ENCODE measurements at places on chromosomes 6 and 20. TPM values are rescaled to one million over a fixed set of nuclear protein-coding genes. Genes with fewer than 3 reads are reported as not detected.

DNA sequence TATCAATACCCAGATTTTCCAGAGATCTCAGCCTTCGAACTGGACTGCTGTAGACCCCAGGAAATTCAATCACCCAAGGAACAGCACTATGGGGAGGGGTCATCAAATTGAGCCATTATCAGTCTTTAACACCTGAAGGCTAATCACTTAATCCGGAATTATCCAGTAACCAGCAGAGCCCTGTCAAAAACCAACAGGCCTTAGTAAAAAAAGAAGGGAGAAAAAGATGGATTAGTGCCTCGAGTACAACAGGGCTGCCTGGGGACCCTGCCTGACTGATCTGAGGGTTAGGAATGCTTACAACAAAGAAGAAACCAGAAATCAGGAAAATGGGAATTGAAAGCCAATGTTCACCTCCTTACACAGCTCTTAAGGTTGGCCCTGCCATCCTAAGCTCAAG is 7.6 kb downstream of the RRAGD start:
- no peak overlapping the region for H3K4me3 ChIP-seq
- H3K4me1 ChIP-seq: no peaks in the 10 kb centered on the region
- H3K27ac ChIP-seq: no peak overlapping the region
- DNase-seq: no peak

The PGC gene
- not detected for total RNA-seq

The KIF25 gene
- not detected for total RNA-seq

DNA sequence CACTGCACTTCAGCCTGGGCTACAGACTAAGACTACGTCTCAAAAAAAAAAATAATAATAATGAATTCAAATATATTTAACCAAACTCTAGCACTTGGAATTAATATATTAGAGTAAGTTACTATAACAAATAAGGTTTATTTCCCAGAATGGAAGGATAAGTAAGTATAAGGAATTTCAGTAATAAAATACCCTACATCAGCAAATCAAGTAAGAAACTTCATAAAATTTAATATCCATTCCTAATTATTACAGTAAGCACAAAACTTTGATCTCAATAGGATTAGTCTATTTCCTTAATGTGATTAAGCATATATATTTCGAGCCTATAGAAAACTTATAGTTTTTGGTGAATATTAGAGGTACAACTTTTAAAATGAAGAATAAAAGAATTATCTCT is 36.7 kb upstream of the SDHAF4 start:
- no peak overlapping the region for H3K27ac ChIP-seq
- no peaks in the 10 kb centered on the region for H3K4me1 ChIP-seq
- no peak overlapping the region for H3K4me3 ChIP-seq
- no peak for DNase-seq
- H3K27me3 ChIP-seq: no peaks in the 10 kb centered on the region
- peaks cover 12% of the 10 kb centered on the region for H3K36me3 ChIP-seq

DNA sequence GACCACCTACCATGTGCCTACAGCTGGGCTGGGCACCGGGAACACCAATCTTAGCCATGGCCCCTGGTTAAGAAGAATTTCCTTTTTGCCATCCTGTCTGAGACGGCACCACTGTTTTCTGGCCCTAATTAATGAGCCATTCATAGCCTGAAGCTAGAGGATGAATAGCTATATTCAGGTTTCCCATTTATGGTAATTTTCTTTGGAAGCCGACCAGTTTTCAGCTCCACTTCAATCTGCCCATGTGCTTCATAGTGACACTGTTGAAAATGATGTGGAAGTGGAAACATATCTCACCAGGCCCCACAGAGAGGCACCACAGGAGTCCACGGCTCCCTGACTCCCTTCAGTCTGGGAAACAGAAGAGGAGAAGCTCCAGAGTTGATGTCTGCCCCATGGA is 22.6 kb upstream of the ULBP3 start:
- no peak overlapping the region for H3K27ac ChIP-seq
- H3K4me1 ChIP-seq: peaks cover 4% of the 10 kb centered on the region
- DNase-seq: no peak
- no peaks in the 10 kb centered on the region for H3K36me3 ChIP-seq
- no peak overlapping the region for H3K4me3 ChIP-seq

DNA sequence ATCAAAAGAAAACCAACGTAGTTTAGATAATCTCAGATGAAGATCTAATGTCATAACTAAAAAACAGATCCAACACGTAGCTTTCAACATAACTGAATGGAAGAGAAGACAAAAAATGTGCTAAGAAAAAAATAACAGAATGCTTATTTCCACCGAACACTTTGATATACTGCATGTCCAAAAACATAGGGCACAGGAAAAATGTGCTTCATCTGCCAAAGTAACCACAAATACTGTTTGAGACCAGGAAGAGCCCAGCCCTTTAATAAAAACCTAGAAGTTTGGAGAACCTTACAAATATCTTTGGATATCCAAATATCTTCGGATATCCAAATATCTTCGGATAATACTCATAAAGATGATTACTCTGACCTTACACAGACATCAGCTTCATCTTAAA is 19.8 kb downstream of the LAMA4 start:
- peaks cover 79% of the 10 kb centered on the region for H3K4me1 ChIP-seq
- H3K27ac ChIP-seq: peak overlapping the region; percentile 93
- DNase-seq: no peak
- peaks cover 15% of the 10 kb centered on the region for H3K36me3 ChIP-seq
- H3K27me3 ChIP-seq: no peaks in the 10 kb centered on the region

- DNase-seq: no peak
- H3K36me3 ChIP-seq: no peaks in the 10 kb centered on the region
- peaks cover 24% of the 10 kb centered on the region for H3K27me3 ChIP-seq
- peaks cover 32% of the 10 kb centered on the region for H3K4me1 ChIP-seq
These were observed 1.1 kb upstream of the STX7 start for GRCh38 chr6:132513831-132514545.

DNA sequence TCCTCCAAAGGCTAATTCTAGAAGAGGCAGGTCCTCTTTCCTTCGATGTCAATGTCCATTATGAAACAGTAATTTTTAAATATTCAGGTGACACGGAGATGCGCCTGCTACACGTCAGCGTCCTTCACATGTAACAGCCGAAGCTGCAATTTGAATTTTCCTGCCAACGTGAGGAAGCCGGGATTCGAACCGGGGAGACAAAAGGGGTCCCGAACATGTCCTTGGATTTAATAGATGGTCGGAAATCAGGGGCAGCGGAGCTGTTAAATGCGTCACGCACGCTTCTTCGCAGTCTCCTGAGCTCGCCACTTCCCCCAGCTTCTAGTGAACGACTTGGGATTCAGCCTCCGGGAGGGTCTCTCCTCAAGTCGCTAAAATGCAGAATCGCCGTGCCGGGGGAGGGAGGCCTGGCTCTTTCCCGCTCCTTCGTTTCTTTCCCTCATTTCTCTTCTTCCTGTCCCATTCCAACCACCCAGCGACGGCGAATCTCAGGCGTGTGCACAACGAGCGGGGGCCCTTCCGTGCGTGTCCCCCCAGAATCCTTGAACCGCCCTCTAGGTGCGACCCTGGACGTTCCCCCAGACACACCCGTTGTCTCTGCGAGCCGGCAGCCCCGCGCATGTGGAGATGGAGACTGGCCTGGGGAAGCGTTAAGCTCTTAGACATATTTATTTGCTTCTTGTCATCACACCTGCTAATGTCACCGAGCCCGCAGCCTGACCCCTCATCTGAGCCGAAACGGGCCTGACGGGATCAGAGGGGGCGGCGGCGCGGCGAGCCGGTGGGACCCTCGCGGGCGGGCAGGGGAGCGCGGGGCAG is 1.3 kb upstream of the FOXC1 start:
- peak overlapping the region; percentile 89 for H3K27ac ChIP-seq
- H3K36me3 ChIP-seq: peaks cover 20% of the 10 kb centered on the region
- no peaks in the 10 kb centered on the region for H3K27me3 ChIP-seq

The MEP1A gene
- not detected for total RNA-seq

The BHLHE23 gene
- total RNA-seq: not detected

The KIAA0408 gene
- 0.27 TPM for total RNA-seq

- H3K4me3 ChIP-seq: peak overlapping the region; percentile 93
- no peaks in the 10 kb centered on the region for H3K27me3 ChIP-seq
- peaks cover 3% of the 10 kb centered on the region for H3K36me3 ChIP-seq
- no peak for DNase-seq
- peaks cover 16% of the 10 kb centered on the region for H3K4me1 ChIP-seq
- H3K27ac ChIP-seq: peak overlapping the region; percentile 90
These were observed 647 bp downstream of the AK9 start for GRCh38 chr6:109690373-109690736.

GRCh38 chr6:93226822-93227221 is 192.5 kb downstream of the EPHA7 start:
- no peaks in the 10 kb centered on the region for H3K27me3 ChIP-seq
- H3K36me3 ChIP-seq: no peaks in the 10 kb centered on the region
- no peak overlapping the region for H3K4me3 ChIP-seq
- no peak for DNase-seq
- H3K4me1 ChIP-seq: no peaks in the 10 kb centered on the region

GRCh38 chr6:37822851-37823682 is 3.5 kb downstream of the ZFAND3 start:
- peak overlapping the region; percentile 12 for H3K27ac ChIP-seq
- H3K4me3 ChIP-seq: peak overlapping the region; percentile 23
- no peak for DNase-seq
- no peaks in the 10 kb centered on the region for H3K27me3 ChIP-seq
- H3K4me1 ChIP-seq: peaks cover 70% of the 10 kb centered on the region

DNA sequence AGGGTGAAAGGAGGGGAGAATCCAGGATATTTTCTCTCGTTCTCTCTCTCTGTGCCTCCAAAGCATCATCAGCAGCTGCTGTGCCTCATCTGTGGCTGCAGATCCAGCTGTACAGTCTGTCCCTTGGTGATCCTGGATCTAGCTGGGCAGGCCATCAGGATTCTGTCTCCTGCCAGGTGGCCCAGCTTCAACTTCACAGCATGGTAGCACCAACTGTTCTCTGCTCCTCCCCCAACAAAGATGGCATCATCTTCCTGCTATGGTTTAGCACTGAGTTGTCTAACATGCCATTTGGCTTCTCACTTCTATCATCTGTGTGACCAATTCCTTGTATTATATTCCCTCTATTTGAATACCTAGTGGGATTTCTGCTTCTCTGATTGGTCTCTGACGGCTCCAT is 28.6 kb upstream of the ARFGEF2 start:
- no peaks in the 10 kb centered on the region for H3K36me3 ChIP-seq
- no peak overlapping the region for H3K27ac ChIP-seq
- no peak overlapping the region for H3K4me3 ChIP-seq
- peaks cover 29% of the 10 kb centered on the region for H3K27me3 ChIP-seq
- DNase-seq: no peak

DNA sequence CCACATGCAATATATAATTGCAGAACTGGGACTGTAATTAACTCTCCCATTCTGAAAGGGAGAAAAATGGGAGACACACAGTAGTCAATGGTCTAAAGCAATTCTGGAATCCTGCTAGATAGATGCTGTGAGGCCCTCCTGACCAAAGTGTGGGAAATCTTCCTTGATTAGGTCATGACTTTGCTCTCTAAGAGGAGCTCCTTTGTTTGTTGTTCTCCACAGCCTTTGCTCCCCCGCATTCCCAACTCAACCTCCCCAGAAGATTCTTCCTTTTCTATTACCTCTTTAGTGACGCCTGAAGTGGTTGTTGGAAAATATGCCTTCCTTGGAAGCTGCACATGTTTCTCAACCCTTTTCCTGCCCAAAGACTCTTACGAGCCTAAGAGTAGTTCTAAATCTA is 28.8 kb upstream of the LIN28B start:
- H3K36me3 ChIP-seq: no peaks in the 10 kb centered on the region
- no peak overlapping the region for H3K27ac ChIP-seq
- H3K4me3 ChIP-seq: no peak overlapping the region

The OTOR gene
- not detected for total RNA-seq

The SLC22A1 gene
- total RNA-seq: 1.0 TPM

- DNase-seq: no peak
- H3K27me3 ChIP-seq: peaks cover 4% of the 10 kb centered on the region
- H3K36me3 ChIP-seq: peaks cover 6% of the 10 kb centered on the region
- no peak overlapping the region for H3K4me3 ChIP-seq
These were observed 148.5 kb upstream of the ATXN1 start for GRCh38 chr6:16909658-16910360.

DNA sequence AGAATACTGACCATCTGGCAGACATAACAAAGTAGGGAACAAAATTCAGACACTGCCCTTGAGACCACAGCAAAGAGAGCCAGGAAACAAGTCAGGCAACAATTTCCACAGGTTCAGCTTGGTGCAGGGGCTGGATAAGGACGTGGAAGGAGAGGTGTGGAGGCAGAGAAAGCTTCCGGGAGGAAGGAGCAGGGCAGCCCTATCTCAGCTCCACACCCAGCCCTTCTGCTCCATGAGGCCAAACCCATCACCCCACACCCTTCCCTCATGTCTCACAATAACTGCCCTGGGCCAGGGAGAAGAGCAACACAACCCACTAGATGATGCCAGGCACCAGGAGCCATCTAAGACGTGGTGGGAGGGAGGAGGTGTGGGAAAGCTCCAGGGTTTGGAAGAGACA is 5.8 kb downstream of the SNHG17 start:
- DNase-seq: no peak
- H3K4me1 ChIP-seq: peaks cover 36% of the 10 kb centered on the region
- no peak overlapping the region for H3K4me3 ChIP-seq
- peaks cover 47% of the 10 kb centered on the region for H3K36me3 ChIP-seq
- no peak overlapping the region for H3K27ac ChIP-seq
- H3K27me3 ChIP-seq: no peaks in the 10 kb centered on the region

GRCh38 chr6:132368916-132369481 is 32.3 kb downstream of the MOXD1 start:
- H3K4me1 ChIP-seq: no peaks in the 10 kb centered on the region
- no peak overlapping the region for H3K27ac ChIP-seq
- H3K36me3 ChIP-seq: no peaks in the 10 kb centered on the region
- H3K4me3 ChIP-seq: no peak overlapping the region
- no peaks in the 10 kb centered on the region for H3K27me3 ChIP-seq
- no peak for DNase-seq

- H3K27ac ChIP-seq: no peak overlapping the region
- no peak for DNase-seq
- H3K4me3 ChIP-seq: no peak overlapping the region
- H3K27me3 ChIP-seq: peaks cover 25% of the 10 kb centered on the region
These were observed 157.3 kb downstream of the PHF3 start for GRCh38 chr6:63792736-63793464.

- peaks cover 4% of the 10 kb centered on the region for H3K36me3 ChIP-seq
- peaks cover 20% of the 10 kb centered on the region for H3K4me1 ChIP-seq
- peaks cover 6% of the 10 kb centered on the region for H3K27me3 ChIP-seq
- peak within 1 kb of the TSS; percentile 98 for H3K27ac ChIP-seq
These were observed at the start of gene PPIL1 for GRCh38 chr6:36874443-36875249. Gene PPIL1, minus strand, starts transcription at chr6:36874803. Its CDS starts 31 bp downstream, at chr6:36874772.

The CARMIL1 gene
- total RNA-seq: 16.0 TPM

GRCh38 chr20:3071610-3072529 is at the start of gene OXT:
Gene OXT, plus strand, starts transcription at chr20:3071620. Its CDS starts 36 bp downstream, at chr20:3071656.
- no peak for DNase-seq
- peaks cover 12% of the 10 kb centered on the region for H3K27me3 ChIP-seq
- no peak within 1 kb of the TSS for H3K27ac ChIP-seq
- H3K36me3 ChIP-seq: no peaks in the 10 kb centered on the region

The LHFPL5 gene
- total RNA-seq: not detected

The PRSS16 gene
- total RNA-seq: not detected

DNA sequence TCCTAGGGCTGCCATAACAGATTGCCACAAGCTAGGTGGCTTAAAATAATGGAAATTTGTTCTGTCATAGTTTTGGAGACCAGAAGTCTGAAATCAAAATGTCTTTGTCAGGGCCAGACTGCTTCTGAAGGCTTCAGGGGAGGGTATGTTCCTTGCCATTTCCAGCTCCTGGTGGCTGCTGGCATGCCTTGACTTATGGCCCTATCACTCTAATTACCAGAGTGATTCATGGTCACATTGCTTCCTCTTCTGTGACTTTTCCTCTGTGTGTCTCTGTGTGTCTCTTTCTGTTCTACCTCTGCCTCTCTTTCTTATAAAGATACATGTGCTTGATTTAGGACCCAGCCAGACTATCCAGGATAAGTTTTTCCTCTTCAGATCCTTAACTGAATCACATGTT is 635.2 kb upstream of the IMPG1 start:
- no peaks in the 10 kb centered on the region for H3K4me1 ChIP-seq
- DNase-seq: no peak
- no peaks in the 10 kb centered on the region for H3K36me3 ChIP-seq

Measured in osteocyte (in vitro differentiated cells).